Fibroblast of the aortic adventitia (primary cell): ENCODE measurements at places on chromosomes 6 and 20. TPM values are rescaled to one million over a fixed set of nuclear protein-coding genes. Genes with fewer than 3 reads are reported as not detected.

- DNase-seq: peak; percentile 34
Measured at GRCh38 chr6:37804586-37804985, 14.9 kb upstream of the ZFAND3 start.

- no peak for DNase-seq
Measured at GRCh38 chr6:31725502-31726350, 2.6 kb downstream of the MPIG6B start.

- DNase-seq: no peak
Measured at GRCh38 chr20:50874758-50875665, 56.2 kb downstream of the ADNP start.

DNA sequence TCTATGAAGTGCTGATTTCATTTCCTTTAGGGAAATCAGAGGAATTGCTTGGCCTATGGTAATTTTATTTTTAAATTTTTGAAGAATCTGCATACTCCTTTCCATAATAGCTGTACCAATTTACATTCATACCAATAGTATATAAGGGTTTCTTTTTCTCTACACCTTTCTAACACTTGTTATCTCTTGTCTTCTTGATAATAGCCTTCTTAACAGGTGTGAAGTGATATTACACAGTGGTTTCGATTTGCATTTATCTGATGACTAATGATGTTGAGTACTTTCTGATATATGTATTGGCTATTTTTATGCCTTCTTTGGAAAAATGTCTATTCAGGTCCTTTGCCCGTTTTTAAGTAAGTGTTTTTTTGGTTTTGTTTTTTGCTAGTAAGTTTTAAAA, 40.8 kb downstream of the SMAP1 start:
- DNase-seq: no peak

DNA sequence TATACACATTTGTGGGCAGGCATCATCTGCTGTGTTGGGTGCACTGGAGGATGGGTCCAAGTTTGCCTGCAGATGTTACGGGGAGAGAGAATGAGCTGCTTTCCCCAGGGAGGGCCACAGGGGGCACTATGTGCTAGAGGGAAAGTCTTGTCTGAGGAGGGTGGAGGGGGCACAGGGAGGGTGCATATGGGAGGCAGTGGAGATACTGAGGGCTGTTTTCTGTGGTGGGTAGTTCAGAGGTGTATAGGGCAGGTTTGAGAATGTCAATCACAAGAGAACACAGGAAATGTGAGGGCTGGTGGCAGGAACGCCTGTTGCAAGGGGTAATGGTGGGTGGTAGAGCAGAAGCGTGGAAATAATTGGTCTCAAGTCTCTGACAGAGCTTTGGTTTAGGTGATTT, 7.7 kb upstream of the PTPRA start:
- no peak for DNase-seq

The SCRT2 gene
- not detected in 2 replicates for total RNA-seq

The PTCRA gene
- not detected in 2 replicates for total RNA-seq

DNA sequence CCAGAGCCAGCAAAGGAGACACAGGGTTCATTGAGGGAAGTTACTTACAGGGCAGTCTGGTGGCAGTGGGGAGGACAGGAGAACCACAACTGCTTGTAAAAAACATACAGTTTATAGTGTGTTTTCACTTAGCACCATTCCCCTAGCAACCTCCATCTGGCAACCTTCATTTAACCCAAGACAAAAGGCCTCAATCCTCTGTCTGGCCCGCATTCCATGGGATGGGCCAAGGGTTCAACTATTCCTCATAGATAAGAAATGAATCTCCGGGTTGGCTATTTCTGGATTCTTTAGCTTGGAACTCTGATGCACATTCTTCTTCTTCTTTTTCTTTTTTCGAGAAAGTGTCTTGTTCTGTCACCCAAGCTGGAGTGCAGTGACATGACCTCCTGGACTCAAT, 26.3 kb upstream of the FYN start:
- DNase-seq: peak; percentile 61

DNA sequence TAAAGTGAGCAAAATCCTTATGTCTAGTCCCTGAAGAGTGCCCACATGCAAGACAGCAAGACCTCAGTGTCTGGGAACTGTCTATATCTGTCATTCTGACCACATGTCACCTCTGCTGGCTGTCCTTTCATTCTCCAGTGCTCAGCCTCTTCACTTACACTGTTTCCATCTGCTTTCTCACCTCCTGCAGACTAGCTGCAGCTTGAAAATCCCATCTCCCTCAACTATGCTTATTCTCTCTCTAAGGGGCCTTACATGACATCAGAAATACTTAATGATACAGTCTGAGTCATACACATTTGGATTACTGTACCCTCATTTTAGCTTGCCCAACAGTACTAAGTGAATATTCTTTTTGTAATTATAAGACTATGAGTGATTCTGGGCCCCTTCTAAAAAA, 587.8 kb downstream of the EPM2A start:
- DNase-seq: peak; percentile 16

- no peak for DNase-seq
Measured at GRCh38 chr6:140316966-140317365, 942.5 kb upstream of the CITED2 start.

GRCh38 chr6:17562636-17563035, 37.5 kb upstream of the FAM8A1 start:
- no peak for DNase-seq

DNA sequence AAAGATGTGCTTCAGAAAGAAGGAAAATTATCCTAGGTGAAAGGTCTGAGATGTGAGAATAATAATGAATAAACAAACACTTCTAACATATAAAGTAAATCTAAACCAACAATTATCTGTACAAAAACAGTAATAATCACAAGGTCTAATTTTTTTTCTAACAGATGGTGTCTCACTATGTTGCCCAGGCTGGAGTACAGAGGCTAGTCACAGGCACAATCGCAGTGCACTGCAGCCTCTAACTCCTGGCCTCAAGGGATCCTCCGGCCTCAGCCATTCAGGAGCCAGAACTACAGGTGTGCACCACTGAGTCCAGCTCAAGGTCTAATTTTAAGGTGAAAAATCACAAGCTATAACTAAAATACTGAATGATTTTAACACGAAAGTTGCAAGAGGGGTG, 17.0 kb upstream of the ZC3H12D start:
- no peak for DNase-seq

The LY6G6F gene
- not detected in 2 replicates for total RNA-seq

The MYCT1 gene
- total RNA-seq: 0.65 and 2.6 TPM in 2 replicates

DNA sequence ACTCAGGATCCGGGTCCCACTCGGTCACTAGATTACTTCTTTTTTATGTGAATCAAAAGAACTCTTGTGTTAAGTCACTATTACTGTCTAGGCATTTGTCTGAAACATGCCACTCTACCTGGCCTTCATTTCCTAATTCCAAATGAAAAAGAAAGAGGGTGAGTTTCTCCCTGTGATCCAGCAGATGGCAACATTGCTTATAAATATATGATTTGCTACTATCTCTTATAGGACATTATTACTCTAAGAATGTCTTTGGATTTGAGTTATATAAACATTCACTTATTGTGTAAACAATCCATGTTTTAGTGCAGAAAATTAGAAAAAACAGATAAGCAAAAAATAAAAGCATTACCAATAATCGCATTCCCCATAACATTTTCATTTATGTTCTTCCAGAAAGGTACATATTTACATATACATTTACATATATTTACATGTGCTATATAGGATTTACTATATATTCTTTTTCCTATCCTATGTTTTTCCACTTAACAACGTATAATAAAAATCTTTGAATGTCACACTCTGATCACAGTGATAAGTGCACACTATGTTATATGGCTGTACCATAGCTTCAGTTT, 66.9 kb downstream of the FAXC start:
- peak; percentile 30 for DNase-seq

DNA sequence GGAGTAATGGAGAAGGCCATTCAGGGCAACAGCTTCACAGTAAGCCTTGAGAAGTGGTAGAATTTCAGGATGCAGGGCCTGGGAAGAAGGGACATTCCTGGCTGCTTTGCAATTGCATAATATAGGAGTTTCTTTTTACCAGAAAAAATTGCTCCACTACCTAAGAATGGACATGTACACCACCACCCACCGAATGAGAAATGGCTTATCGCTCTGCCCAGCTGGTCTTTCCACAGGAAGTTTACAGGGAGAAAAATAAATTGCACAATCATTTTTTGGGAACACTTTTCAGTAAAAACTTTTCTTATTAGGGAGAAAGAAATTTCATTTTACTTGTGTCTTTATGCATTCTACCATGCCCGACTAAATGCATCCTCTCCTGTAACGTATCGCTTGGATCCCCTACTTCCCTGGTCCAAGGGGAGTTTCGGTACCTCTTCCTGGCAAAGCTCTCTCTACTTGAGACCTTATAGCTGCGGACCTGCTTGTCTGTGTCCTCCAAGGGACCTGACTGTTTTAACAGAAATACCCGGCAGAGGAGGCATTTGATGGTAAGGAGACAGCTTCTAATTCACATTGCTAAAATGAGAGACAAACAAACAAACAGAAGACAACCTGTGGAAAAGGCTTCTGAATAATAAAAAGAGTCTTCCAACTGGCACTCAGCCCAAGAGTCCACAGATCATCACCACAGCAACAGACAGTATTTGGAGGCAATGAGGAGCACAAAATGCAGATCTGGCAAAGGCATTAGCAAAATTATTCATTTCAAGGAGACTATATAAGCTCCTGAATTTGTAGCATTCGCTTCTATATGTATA, 54.2 kb downstream of the MAP3K5 start:
- DNase-seq: peak; percentile 86

GRCh38 chr6:108730635-108731515, 117.3 kb upstream of the ARMC2 start:
- no peak for DNase-seq

The C6orf141 gene
- 0.57 and 5.7 TPM in 2 replicates for total RNA-seq

The KCNK16 gene
- not detected in 2 replicates for total RNA-seq

GRCh38 chr6:117469791-117470190, 12.7 kb upstream of the DCBLD1 start:
- no peak for DNase-seq

GRCh38 chr6:16414205-16414604, 175.8 kb downstream of the GMPR start:
- DNase-seq: peak; percentile 44

- peak; percentile 53 for DNase-seq
Measured at GRCh38 chr6:99522531-99522930, 7.3 kb upstream of the USP45 start.

The CDH4 gene
- 0.18 and 0.25 TPM in 2 replicates for total RNA-seq
